Right lobe of liver (tissue), 6 donors: ENCODE measurements at places on chromosomes 6 and 20. TPM values are rescaled to one million over a fixed set of nuclear protein-coding genes. Genes with fewer than 3 reads are reported as not detected.
A peak's percentile ranks its signal among the peaks of the same experiment; 100 is the strongest.

- no peak overlapping the region for H3K27ac ChIP-seq
- H3K4me3 ChIP-seq: peak overlapping the region; percentile 47
- H3K36me3 ChIP-seq: no peaks in the 10 kb centered on the region
- H3K4me1 ChIP-seq: no peaks in the 10 kb centered on the region
- no peak for DNase-seq
These were observed 60.8 kb upstream of the EPB41L1 start for GRCh38 chr20:36093804-36094145.

Gene HLA-DQB1
- 0.33 TPM for total RNA-seq

DNA sequence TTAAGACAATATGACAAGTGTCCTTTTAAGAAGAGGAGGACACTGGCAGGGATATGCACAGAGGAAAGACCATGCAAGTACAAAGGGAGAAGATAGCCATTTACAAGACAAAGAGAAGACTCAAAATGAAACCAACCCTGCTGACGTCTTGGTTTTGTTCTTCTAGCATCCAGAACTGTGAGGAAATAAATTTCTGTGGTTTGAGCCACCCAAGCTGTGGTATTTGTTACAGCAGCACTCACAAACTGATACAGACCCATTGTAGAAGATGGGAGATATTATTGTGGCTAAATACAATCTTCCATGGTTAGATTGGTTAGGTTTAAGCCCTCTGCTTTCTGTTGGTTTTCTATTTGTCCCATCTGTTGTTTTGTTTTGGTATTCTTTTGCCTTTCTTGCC is 88.6 kb upstream of the SLC35F1 start:
- DNase-seq: no peak
- H3K36me3 ChIP-seq: no peaks in the 10 kb centered on the region
- H3K4me3 ChIP-seq: no peak overlapping the region
- no peaks in the 10 kb centered on the region for H3K27me3 ChIP-seq
- H3K27ac ChIP-seq: no peak overlapping the region

DNA sequence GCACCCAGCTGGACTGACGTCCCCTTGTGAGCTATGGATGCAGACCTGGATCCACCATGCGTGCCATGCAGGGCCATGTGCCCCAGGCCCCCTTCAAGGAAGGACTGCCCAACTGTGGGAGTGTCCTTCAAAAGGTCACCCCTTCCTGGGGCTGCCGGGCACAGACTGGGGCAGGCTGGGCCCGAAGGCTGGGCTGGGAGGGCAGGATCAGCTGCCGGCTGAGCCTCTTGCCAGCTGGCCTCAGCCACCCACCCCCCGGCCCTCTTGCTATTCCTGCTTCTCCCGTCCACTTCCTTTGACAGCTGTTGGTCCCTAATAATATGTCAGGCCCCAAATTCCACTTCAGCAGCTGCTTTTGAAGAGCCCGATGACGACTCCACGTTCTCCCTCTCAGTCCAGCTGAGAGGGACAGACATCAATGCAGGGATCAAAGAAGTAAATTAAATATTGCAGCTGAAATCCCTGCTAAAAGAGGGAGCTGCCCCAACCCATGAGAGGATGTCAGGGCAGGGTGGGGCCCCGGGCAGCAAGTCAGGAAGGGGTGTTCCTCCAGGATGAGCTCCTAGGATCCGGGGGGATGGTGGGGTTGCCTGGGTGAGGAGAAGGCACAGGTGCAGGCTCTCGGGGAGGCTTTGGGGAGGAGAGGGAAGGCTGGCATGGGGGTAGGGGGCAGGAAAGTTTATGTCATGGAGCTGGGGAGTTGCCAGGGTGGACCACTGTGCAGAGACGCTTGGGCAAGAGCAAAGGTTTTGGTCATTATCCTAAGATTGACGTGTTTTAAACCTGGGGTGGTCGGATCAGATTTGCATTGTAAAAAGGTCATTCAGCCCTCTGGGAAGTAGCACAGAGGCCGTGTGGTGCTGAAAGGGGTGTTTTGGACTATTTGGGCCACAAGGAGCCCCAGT is 185.0 kb downstream of the ANKRD60 start:
- no peak overlapping the region for H3K27ac ChIP-seq
- H3K27me3 ChIP-seq: no peaks in the 10 kb centered on the region
- no peaks in the 10 kb centered on the region for H3K4me1 ChIP-seq
- H3K4me3 ChIP-seq: no peak overlapping the region

DNA sequence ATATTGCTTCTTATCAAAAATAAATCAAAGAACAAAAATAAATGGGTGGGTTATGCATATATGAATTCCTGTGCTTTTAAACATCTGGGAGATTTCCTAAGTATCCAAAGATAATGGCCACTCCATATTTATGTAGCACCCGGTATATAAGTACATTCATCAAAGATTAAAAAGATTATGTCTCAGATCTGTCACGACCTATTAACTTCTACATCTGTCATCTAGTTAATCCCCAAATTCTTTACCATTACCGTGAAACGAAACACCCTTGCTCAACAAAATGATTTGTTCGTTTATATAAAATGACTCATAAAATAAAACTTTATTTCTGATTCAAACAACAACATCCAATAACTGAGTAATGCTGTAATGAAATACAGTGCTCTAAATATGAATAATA is 64.8 kb upstream of the FOXQ1 start:
- H3K36me3 ChIP-seq: no peaks in the 10 kb centered on the region
- H3K4me1 ChIP-seq: no peaks in the 10 kb centered on the region
- no peak for DNase-seq
- H3K27me3 ChIP-seq: no peaks in the 10 kb centered on the region
- no peak overlapping the region for H3K4me3 ChIP-seq

DNA sequence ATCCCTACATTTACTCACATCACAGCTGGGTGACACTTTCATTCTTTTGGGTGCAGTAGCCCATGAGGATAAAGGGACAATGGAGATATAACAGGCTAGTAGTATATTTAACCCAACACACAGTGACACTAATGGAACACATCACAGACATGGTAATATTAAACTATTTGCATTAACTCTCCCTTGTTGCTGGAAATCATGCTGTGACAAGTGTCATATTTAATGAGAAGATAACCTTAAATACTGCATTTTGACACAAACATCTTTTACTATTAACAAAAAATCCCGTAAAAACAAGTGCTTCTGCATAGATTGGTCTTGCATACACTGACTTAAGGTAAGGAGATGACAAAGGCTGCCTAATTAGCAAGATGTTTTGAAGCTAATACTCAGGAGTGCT is 45.5 kb downstream of the CNR1 start:
- H3K36me3 ChIP-seq: no peaks in the 10 kb centered on the region
- no peaks in the 10 kb centered on the region for H3K27me3 ChIP-seq
- no peak overlapping the region for H3K27ac ChIP-seq
- DNase-seq: no peak
- no peaks in the 10 kb centered on the region for H3K4me1 ChIP-seq

DNA sequence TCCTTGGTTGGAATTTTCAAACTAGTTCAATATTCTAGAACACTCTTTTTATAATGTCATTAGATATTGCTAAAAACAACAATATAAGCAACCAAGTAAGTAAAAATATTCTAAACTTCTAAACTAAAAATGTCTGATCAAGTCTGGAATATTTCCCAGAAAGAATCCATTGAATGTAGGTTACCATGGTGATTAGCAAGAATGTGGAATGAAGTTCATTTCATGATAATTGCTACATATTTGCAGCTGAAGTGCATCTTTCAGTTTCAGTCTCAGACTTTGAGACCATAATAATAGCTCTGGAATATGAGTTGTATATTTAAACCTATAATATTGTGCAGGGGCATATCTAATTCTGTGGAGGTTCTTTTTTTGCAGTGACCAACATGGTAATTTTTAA is 61.0 kb upstream of the NKAIN2 start:
- no peak overlapping the region for H3K4me3 ChIP-seq
- H3K4me1 ChIP-seq: no peaks in the 10 kb centered on the region
- no peaks in the 10 kb centered on the region for H3K27me3 ChIP-seq
- no peak for DNase-seq

DNA sequence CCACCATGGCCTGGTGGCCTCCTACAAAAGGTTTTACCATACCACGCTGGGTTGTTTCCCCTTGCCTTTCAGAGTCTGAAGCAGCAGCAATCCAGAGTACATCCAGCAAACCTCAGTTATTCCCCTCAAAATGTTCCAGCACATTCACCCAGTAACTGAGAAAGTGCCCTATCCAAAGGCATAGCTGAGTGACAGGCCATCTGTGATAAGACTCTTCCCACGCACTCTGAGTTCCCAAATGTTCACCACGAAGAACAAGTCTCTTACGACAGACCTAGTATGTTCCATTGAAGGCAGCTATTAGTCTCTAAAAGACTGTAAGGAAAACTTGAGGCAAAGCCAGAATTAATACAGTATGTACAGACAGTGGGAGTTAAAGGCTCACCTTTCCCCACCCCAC is 31.6 kb upstream of the C20orf144 start:
- DNase-seq: no peak
- H3K36me3 ChIP-seq: peaks cover 3% of the 10 kb centered on the region
- no peak overlapping the region for H3K4me3 ChIP-seq
- H3K27me3 ChIP-seq: no peaks in the 10 kb centered on the region

Gene ARFGEF3
- 0.12 TPM for total RNA-seq

- H3K27ac ChIP-seq: no peak overlapping the region
- H3K4me3 ChIP-seq: no peak overlapping the region
- H3K27me3 ChIP-seq: no peaks in the 10 kb centered on the region
- H3K36me3 ChIP-seq: no peaks in the 10 kb centered on the region
- H3K4me1 ChIP-seq: no peaks in the 10 kb centered on the region
- no peak for DNase-seq
These were observed 62.1 kb upstream of the PHACTR1 start for GRCh38 chr6:12654514-12654913.
